ENCODE measurements at places on chromosomes 1 and 21. TPM values are rescaled to one million over a fixed set of nuclear protein-coding genes. Genes with fewer than 3 reads are reported as not detected.
A peak's percentile ranks its signal among the peaks of the same experiment; 100 is the strongest.

- DNase-seq, result no peak
Observed at GRCh38 chr1:9633493-9633892, 18.0 kb upstream of the PIK3CD start.

Gene GPR37L1
- total RNA-seq, result not detected

- DNase-seq, result no peak
Observed at GRCh38 chr1:202162418-202163280, 2.2 kb upstream of the PTPN7 start.

- DNase-seq, result peak; percentile 89
Observed at GRCh38 chr1:33342041-33342723, 21.3 kb upstream of the A3GALT2 start.
